ENCODE measurements at places on chromosomes 6 and 20.

DNA sequence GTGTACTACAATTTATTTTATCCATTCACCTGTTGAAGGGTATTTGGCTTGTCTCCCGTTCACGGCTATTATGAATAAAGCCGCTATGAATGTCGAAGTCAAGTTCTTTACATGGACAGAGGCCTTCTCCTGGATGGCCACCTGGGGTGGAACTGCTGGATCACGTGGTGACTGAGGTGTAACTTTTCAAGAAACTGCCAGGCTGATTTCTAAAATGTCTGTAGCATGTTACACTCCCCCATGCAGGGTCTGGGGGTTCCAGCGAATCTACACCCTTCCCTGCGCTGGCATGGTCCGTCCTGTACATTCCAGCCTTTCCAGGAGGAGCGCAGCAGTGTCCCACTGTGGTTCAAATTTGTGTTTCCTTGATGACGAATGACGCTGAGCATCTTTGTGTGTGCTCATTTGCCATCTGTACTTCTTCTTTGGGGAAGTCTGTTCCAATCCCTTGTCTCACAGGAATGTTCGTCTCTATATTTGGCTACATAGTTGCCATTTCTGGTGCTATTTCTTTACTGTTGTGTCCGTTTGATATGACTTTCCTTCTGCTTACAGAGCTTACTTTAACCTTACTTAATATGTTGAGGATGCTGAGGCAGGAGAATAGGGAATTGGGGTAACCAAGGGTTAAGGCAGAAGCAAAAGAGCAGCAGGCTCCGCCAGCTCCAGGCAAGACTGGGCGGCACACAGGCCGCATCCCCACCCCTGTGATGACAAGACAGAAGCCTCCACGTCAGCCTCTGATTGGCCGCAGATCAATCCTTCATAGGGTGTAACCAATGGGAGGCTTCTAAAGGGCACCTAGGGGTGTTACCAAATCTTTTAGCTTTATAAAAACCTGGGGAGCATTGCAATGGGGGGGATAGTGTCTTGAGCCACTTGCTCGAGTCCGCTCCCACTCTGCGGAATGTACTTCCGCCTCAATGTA is 106.6 kb downstream of the TAF4 start:
- no peak for DNase-seq

- DNase-seq: no peak
Observed at GRCh38 chr20:41234546-41234945, 83.0 kb downstream of the ZHX3 start.

- no peak for DNase-seq
Observed at GRCh38 chr20:460180-460579, 2.2 kb downstream of the TBC1D20 start.

DNA sequence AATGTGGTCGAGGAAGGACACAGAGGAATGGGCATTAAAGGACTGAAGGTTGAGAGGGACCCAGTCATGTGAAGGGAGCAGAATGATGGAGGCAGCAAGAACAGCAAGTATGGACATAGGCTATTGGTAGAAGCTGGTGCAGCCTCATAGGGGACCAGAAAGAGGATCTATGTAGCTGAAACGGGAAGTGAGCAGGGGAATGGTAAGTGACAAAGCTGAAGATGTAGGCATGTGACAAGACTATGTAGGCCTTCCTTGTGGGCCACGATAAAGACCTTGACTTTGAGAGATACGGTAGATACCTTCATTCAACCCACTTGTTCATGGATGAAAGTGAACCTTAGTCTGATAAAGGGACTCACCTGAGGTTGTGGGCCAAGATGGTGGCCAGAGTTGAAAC is 3.5 kb downstream of the CTNNBL1 start:
- no peak for DNase-seq

GRCh38 chr20:38623061-38623460 is 21.5 kb downstream of the ARHGAP40 start:
- DNase-seq: no peak

GRCh38 chr6:130749402-130749801 is 77.8 kb upstream of the SMLR1 start:
- DNase-seq: no peak

DNA sequence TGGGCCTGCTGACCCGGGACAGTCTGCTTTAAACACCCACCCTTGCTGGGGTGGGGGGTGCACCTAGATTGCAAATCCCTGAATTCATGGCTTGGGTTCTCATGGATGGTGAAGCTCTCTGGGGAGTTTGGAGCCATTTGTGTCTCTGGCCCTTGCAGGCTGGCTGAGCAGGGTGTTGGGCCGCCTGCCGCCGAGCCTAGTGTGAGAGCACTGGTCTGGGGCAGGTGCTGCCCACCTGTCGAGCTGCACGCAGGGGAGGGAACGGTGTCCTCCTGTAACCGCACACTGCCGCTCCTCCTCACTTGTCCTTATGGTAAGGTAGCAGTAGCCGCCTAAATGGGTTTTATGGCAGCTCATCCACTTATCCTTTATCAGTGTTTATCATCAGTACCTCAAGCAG is 143.9 kb downstream of the DTNBP1 start:
- DNase-seq: no peak

- DNase-seq: no peak
Observed at GRCh38 chr6:28758818-28759235, 165.0 kb downstream of the TRIM27 start.

- peak; percentile 99 for DNase-seq
Observed at GRCh38 chr20:3811467-3812258, 8.7 kb upstream of the AP5S1 start.

DNA sequence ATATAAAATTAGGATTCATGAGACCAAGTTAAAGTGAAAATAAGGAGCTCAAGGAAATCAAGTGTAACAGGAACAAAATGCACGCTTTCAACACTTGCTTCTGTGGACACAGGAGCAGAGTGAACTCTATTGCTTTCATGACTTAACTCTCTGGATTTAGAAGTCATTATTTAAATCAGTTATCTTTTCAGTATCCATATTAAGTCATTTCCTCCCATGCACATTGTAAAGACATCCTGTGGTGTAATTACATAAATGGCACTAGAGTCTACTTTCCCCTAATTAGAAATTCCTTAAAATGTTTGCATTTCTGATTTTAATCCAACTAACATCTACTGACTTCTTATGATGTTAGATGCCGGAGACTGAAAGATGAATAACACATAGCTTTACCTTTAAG is 88.0 kb downstream of the INSM1 start:
- DNase-seq: no peak

DNA sequence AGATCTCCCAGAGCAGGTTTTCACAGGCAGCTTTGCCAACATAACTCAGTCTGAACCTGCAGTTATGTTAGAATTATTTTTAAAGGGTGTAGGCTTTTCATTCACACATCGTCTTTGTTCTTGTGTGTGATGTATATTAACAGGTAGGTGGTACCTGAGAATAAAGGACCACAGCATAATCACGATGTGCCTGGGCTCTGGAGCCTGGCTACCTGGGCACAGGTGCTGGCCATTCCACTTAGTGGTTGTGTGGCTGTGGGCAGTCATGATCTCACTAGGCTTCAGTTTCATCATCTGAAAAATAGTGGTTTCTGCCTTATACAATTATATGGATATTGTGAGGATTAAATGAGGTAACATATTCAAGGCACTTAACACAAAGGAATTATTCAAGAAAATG is 6.4 kb downstream of the CD109 start:
- no peak for DNase-seq

DNA sequence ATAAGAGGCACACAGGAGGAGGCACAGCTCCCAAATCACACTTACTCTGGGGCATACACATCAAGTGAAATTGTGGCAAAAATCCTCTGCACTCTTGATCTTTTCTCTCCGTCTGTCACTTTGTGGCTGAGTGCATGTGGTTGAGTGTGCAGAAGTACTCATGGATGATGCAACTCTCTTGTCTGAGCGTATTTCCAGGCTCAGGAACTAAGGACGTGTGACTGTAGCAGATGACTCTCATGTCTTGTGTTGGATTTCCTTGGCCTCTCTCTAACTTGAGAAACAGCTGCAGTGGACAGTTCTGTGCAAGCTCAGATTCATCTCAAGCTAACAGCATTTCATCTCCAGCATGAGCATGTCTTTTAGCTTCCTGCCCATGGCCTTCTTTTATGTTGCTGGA is 245.4 kb upstream of the FLRT3 start:
- DNase-seq: no peak

- DNase-seq: no peak
Observed at GRCh38 chr6:144033816-144034735, 26.0 kb upstream of the PLAGL1 start.

Measured in SW 1271 (cell line).